Stomach (tissue), 19 donors: ENCODE measurements at places on chromosomes 7 and 10. TPM values are rescaled to one million over a fixed set of nuclear protein-coding genes. Genes with fewer than 3 reads are reported as not detected.

ENKUR gene
- total RNA-seq: 4.9 TPM

AASS gene
- total RNA-seq: 6.1 TPM

OR6V1 gene
- total RNA-seq: not detected

GRCh38 chr10:101694674-101695403 is at the start of gene FBXW4:
TSS of gene FBXW4 (minus strand) at chr10:101695170. CDS start at chr10:101695105, 65 bp downstream.
- no peaks in the 10 kb centered on the region for H3K27me3 ChIP-seq
- peaks cover 29% of the 10 kb centered on the region for H3K4me1 ChIP-seq
- H3K27ac ChIP-seq: peak within 1 kb of the TSS; percentile 97
- H3K36me3 ChIP-seq: no peaks in the 10 kb centered on the region
- peak; percentile 68 for DNase-seq
- peak within 1 kb of the TSS; percentile 78 for H3K4me3 ChIP-seq

CAV2 gene
- 28.5 TPM for total RNA-seq

DNA sequence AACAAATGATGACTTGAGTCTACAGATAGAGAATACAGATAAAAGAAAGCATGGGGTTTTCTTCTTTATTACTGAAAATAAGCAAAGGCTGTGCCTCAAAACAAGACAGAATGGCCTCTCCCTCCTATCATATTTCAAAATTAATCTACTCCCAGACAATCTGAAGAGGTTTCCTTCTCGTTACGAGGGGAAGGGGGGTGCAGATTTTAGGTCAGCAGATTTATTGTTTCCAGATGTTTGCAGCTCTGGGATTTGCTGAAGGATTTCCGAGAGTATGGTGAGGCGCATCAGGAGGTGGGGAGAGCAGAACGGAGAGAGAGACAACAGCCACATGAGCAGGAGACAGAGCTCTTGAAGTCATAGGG is 89.8 kb downstream of the KIAA1549 start:
- H3K36me3 ChIP-seq: peaks cover 14% of the 10 kb centered on the region
- H3K4me1 ChIP-seq: no peaks in the 10 kb centered on the region
- H3K27ac ChIP-seq: no peak overlapping the region
- DNase-seq: peak; percentile 65
- H3K4me3 ChIP-seq: no peak overlapping the region
- no peaks in the 10 kb centered on the region for H3K27me3 ChIP-seq

DNA sequence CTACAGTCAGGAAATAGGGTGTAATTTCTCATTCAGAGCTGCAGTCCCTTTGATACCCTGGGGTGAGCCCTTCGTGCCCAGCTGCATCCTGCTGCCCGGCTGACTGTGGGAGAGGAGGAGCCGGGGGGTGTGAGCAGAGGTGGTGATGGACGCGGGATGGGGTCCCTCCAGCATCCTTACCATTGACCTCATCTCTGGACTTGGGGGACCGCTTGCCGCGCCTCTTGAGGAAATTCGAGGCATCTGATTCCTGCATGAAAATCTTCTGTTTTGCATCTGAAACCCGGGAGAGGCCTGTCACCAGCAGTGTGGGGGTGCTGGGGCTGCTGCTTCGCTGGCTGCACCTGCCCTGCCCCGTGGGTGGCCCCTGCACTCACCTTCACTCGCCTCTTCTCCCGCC is 816 bp downstream of the UCMA start:
- H3K27ac ChIP-seq: no peak overlapping the region
- H3K4me3 ChIP-seq: no peak overlapping the region

MMD2 gene
- total RNA-seq: not detected

DNA sequence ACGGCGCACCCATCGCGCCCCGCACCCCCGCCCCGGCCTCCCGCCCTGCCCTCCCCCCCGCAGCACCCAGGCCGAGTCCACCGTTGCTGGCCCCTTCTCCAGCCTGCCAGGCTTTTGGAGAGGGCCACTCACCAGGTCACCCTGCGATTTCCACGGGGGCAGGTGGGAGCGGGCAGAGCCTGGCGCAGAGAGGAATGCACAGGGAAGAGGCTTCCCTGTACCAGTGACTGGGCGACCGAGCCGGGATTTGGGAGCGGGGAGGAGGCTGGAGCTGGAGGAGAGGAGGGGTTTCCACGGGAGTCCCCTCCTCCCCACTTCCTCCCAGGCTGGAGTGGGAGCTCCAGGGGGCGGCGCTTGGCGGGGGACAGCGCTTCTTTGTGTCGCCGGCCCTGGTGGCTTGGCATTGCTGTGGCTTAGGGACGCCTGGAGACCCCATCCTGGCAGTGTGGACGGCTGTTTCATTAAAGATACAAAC is 19.3 kb downstream of the TCAF1 start:
- H3K4me1 ChIP-seq: peaks cover 4% of the 10 kb centered on the region
- peak overlapping the region; percentile 80 for H3K27ac ChIP-seq
- no peaks in the 10 kb centered on the region for H3K27me3 ChIP-seq
- no peaks in the 10 kb centered on the region for H3K36me3 ChIP-seq
- peak overlapping the region; percentile 60 for H3K4me3 ChIP-seq
- peak; percentile 39 for DNase-seq

DNA sequence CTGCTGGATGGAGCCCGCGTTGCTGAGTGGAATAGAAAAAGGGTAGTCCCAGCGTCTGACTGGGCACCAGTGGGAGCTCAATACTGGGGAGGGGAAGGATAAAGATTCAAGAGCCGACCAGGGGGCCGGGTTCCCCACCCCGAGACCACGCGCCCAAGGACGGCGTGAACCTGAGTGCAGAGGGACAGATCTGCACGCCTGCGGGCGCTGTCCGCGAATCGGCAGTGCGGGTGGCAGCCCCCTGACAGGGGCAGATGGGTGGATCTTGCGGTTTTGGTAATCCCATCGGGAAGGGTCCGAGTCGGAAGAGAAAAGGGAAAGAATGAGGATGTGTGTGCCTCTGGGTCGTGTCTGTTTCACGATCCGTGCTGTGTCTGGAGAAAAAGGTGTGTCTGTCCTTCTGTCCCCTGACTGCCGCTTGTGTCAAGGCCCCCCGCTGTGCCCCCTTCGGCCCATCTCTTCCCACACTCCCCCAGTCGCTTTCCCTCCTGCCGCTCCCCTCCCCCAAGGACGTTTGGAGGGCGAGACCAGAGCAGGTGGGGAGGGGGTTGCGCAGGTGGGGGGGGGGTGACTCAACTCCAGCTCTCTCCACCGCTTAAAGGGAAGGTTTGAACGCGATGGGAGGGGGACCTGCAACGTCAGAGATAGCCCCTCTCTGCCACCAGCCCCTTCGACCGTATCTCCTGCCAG is 734 bp upstream of the VGF start:
- H3K27me3 ChIP-seq: peaks cover 96% of the 10 kb centered on the region
- H3K36me3 ChIP-seq: peaks cover 2% of the 10 kb centered on the region
- peaks cover 51% of the 10 kb centered on the region for H3K4me1 ChIP-seq
- no peak for DNase-seq

DNA sequence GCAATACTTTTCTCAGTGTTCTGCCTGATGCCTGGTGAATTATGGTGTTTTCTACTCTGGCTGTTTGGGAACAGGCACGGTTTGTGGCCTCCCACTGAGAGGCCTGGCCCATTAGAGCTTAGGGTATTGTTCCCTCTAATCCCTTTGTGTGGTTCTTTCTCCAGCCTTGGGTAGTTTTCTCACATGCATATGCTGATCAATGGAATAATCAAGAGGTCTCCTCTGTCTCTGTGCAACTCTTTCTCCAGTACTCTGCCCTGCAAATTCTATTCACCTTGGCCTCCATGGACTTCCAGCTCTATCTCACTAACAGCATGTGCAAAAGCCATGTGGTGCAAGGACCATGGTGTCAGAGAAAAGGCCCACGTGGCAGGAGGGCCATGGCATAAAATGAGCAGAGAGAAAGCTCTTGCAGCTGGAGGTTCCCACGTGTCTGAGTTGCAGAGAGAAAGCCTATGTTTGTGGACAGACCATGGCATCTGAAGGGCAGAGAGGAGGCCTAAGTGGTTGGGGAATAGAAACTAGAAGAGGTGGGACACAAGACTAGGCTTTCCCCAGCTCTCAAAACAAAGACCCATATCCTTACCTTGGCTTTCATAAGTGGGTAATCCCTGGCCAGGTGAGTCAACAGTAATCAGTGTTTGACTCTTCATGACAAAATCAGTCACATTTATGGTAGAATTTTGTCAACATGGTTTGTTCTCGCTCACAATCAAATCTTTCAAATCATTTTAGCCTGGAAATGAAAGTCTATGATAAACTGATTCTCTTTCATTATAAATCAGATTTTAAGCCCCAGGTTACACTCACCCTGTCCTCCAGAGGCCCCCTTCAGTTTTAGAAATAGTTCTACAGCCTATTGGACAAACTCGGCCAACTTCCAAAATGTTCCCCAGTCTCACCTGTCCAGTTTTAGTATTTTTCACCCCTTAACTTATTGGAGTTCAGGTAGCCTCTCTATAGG is 17.3 kb downstream of the OPALIN start:
- no peaks in the 10 kb centered on the region for H3K36me3 ChIP-seq
- H3K4me3 ChIP-seq: no peak overlapping the region
- no peaks in the 10 kb centered on the region for H3K4me1 ChIP-seq
- H3K27me3 ChIP-seq: no peaks in the 10 kb centered on the region
- DNase-seq: no peak
- H3K27ac ChIP-seq: no peak overlapping the region

GRCh38 chr10:109939315-109939961 is 16.1 kb upstream of the XPNPEP1 start:
- no peak overlapping the region for H3K4me3 ChIP-seq
- no peaks in the 10 kb centered on the region for H3K27me3 ChIP-seq
- no peak for DNase-seq

DNA sequence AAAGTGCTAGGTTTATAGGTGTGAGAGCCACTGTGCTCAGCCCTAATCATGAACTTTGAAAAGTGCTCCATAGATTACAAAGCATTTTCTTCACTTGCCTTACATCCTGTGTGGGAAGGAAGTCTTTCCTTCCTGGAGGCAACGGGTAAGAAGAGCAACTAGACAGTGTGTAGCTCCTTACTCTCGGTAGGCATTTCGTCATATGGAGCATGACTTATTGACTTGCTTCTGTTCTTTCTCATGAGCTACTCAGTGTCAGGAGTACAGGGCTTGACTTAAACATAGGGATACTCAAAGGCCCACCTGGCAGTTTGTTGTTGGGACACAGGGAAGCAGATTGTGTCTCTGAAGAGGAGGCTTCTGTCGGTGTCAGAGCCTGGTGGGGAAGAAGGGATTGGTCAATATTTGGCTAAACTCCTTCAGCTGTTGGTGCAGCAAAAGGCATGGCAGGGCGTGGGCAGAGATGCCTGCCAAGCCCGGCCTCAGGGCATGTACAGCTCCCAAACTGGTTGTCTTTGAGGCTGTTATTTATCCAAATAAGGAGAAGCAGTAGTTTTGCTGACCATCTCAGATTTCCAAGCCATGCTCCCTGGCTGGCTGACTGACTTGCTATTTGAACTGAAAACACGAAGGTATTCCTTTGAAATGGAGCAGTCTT is 248.9 kb downstream of the KIAA1217 start:
- H3K36me3 ChIP-seq: no peaks in the 10 kb centered on the region
- H3K27ac ChIP-seq: peak overlapping the region; percentile 73
- H3K4me3 ChIP-seq: no peak overlapping the region
- peak; percentile 23 for DNase-seq

DNA sequence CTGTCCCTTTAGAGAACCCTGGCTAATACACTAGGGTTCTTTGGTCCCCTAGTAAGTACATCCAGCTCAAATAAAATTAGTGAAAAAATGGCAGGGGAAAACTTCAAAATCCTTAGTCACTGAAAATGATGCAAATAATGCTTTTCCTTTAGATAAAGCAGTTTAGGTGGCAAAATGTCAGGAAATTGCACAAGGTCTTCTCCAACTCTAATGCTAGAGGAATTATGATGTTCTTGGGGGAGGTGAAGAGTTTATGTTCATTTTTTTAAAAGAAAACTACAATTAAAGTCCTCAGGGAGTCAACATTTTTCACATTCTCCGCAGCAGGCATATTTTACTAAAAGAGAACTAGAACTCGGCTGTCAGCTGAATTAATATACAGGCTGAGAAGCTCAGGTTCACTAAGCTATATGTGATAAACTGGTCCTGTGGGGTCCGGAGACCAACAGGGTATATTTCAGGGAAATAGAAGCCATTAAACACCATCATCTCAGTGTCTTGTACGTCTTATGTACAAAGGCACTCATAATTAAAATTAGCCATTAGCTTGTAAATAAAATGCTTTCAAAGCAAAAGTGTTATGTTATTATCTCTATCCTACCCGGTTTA is 1164.7 kb upstream of the AUTS2 start:
- no peak overlapping the region for H3K4me3 ChIP-seq
- no peaks in the 10 kb centered on the region for H3K27me3 ChIP-seq
- no peaks in the 10 kb centered on the region for H3K36me3 ChIP-seq

- H3K27ac ChIP-seq: peak overlapping the region; percentile 95
- peak overlapping the region; percentile 67 for H3K4me3 ChIP-seq
- no peaks in the 10 kb centered on the region for H3K27me3 ChIP-seq
- H3K4me1 ChIP-seq: peaks cover 68% of the 10 kb centered on the region
These were observed 1.6 kb downstream of the PSAP start for GRCh38 chr10:71849461-71849908.

- peak; percentile 50 for DNase-seq
- peak overlapping the region; percentile 88 for H3K27ac ChIP-seq
- no peaks in the 10 kb centered on the region for H3K36me3 ChIP-seq
These were observed 686 bp downstream of the AASS start for GRCh38 chr7:122143376-122143750.

- H3K27ac ChIP-seq: peak overlapping the region; percentile 53
- H3K4me3 ChIP-seq: no peak overlapping the region
- peaks cover 16% of the 10 kb centered on the region for H3K4me1 ChIP-seq
- no peaks in the 10 kb centered on the region for H3K27me3 ChIP-seq
- peak; percentile 71 for DNase-seq
- H3K36me3 ChIP-seq: no peaks in the 10 kb centered on the region
These were observed 37.7 kb downstream of the ATXN7L1 start for GRCh38 chr7:105838627-105839231.

GRCh38 chr7:3912291-3912690 is 611.2 kb downstream of the SDK1 start:
- H3K27me3 ChIP-seq: peaks cover 3% of the 10 kb centered on the region
- no peaks in the 10 kb centered on the region for H3K36me3 ChIP-seq
- no peak overlapping the region for H3K27ac ChIP-seq

GRCh38 chr10:87842776-87843497 is 20.4 kb downstream of the KLLN start:
- no peaks in the 10 kb centered on the region for H3K36me3 ChIP-seq
- H3K27me3 ChIP-seq: no peaks in the 10 kb centered on the region
- peaks cover 7% of the 10 kb centered on the region for H3K4me1 ChIP-seq

GRCh38 chr10:24209432-24209771 is 464 bp downstream of the KIAA1217 start:
- H3K4me1 ChIP-seq: peaks cover 28% of the 10 kb centered on the region
- H3K4me3 ChIP-seq: peak overlapping the region; percentile 56
- H3K36me3 ChIP-seq: no peaks in the 10 kb centered on the region

- H3K36me3 ChIP-seq: peaks cover 5% of the 10 kb centered on the region
- H3K27me3 ChIP-seq: no peaks in the 10 kb centered on the region
- peak; percentile 63 for DNase-seq
- H3K27ac ChIP-seq: no peak overlapping the region
- peak overlapping the region; percentile 33 for H3K4me3 ChIP-seq
These were observed 3.4 kb downstream of the KCNIP2 start for GRCh38 chr10:101840102-101840684.

METTL27 gene
- total RNA-seq: 4.8 TPM

NEURL1 gene
- total RNA-seq: 0.89 TPM

C1QL3 gene
- total RNA-seq: not detected
